ENCODE measurements at places on chromosomes 5 and 9. TPM values are rescaled to one million over a fixed set of nuclear protein-coding genes. Genes with fewer than 3 reads are reported as not detected.
A peak's percentile ranks its signal among the peaks of the same experiment; 100 is the strongest.

- H3K4me3 ChIP-seq: no peak overlapping the region
- DNase-seq: no peak
- H3K27ac ChIP-seq: peak overlapping the region; percentile 37
- no peaks in the 10 kb centered on the region for H3K4me1 ChIP-seq
These were observed 360.5 kb downstream of the BNC2 start for GRCh38 chr9:16509997-16510396.

DNA sequence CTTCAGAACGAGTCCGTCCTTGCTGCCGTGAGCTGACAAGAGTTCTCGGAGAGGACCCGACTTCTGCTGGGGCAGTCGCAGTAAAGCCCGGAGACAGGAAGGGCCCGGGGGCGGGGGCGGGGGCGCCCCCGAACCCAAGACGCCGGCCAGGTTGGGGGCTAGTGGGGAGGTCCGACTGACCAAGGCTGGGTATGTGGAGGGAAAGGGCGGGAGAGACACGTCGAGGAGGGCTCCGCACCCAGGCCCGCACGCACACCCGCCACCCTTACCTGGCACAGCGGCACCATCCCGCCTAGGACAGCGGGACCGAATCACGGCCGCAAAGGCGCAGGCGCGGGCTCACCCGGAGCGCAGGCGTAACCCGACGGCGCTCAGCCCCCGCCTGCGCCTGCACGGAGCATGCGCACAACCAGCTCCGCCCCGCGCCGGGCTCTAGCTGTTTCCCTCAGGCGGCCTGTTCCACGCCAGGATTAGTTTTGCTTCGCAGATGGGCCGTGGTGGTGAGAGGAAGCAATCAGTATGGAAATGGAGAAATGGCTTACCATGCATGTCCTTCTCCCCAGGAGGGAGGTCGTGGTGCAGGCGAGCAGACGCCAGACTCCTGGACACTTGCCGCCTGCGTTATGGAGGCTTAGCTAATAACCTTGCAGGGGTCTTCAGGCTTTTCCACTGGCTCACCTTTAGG is at the start of gene MOCS2:
MOCS2 (minus strand) TSS at position 315 of the 685 bp plus-strand sequence. CDS start 2,583 bp downstream, outside the sequence.
- peak; percentile 12 for DNase-seq
- no peaks in the 10 kb centered on the region for H3K36me3 ChIP-seq
- peaks cover 6% of the 10 kb centered on the region for H3K4me1 ChIP-seq
- H3K27me3 ChIP-seq: no peaks in the 10 kb centered on the region

The RC3H2 gene
- total RNA-seq: 46.3 TPM

The ZNF454 gene
- not detected for total RNA-seq
